PC-3 (cell line): ENCODE measurements at places on chromosomes 5 and 9.

DNA sequence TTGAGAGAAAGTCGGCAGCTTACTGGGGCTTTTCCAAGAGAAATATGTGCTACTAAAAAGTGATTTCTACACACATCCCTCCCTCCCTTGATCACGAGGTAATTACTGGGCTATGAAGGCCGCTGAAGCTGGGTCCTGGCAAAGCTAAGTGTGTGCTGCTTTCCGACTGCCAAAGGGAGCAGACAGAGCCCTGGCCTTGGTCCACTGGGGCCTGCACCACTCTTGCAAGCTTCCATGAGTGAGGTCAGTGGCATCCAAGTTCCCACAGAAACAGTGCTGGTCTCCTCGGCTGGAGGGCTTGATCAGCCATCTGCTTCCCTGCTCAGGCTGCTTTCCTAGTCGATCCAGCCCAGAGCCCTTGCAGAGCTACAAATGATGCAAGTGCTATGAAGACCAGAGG is 154.8 kb upstream of the LHFPL2 start:
- DNase-seq = no peak

DNA sequence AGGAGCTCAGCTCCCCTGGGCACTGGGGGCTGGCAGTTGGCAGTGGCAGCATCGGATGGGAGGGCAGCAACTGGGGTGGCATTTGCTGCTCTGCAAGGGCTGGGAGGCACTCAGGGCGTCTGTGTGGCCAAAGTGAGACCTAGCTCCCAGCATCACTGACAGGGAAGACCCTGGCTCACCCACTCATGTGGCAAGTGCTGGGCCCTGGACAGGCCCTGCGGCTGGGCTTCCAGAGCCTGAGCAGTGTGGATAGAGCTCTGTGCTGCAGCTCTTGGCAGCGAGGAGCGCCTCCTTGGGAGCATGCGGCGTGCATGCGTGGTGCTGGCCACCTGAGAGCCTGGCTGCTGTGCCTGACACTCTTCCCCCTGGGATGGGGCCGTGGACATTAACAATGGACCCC is 10.2 kb downstream of the CEP72 start:
- DNase-seq = no peak

DNA sequence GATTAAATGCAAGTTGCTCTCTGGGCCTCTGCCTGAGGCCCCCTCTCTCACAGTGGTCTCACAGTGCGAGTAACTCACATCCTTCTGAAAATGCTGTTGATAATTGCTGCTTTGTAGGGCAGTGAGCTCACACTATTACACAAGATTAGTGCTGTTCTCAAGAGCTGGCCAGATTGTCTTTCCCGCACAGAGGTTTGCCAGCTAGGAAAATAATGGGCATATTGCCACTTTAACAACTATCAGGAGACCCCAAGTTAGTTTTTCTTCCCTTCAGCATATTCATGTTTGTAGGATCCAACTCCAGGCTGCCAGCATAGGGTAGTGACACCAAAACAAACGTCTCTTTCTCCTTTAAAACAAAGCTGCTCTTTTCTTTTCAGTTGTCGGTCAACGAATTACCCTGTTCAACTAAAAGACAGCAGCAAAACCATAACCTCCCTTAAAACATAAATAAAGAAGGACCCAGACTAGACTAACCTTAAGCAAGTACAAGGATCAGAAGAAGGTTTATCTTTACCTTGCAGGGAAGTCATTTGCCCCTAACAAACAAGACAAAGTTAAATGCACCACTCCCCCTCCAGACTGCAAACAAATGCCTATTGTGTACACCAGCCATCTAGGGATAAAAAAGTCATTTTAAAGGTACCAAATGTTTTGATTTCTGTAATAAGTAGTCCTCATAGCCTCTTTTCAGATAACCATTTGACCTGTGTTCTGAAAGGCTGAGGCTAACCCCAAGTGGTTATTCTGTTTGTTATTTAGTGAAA is 91.4 kb downstream of the VCAN start:
- DNase-seq = no peak

DNA sequence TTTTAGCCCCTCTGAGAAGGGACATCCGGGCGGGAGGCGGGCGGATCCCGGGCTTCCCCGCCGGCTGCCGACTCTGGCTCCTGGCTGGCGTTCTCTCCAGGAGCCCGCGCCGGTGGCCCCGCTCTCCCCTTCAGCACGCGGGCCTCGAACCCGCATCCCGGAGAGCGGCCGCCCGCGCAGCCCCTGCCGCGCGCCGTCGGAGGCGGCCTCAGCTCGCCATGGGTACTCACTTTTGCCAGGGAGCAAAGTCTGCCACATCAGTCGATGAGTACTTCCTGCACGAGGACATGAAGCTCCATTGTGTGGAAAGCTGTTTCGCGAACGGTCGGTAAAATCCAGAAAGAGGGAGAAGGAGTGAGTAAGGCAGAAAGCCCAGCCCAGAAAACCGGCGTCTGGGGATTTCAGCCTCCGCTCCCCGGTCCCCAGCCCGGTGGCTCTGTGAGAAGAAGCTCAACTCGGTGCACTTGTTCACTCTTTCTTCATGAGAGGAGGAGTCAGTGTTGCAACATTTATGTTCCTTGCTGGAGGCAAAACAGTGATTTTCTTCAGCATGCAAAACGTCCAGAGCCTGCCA is at the start of gene PRLR:
Gene PRLR (minus strand): TSS at position 450 of the 574 bp plus-strand sequence. CDS start 140,867 bp downstream, outside the sequence.
- peak; percentile 21 for DNase-seq

DNA sequence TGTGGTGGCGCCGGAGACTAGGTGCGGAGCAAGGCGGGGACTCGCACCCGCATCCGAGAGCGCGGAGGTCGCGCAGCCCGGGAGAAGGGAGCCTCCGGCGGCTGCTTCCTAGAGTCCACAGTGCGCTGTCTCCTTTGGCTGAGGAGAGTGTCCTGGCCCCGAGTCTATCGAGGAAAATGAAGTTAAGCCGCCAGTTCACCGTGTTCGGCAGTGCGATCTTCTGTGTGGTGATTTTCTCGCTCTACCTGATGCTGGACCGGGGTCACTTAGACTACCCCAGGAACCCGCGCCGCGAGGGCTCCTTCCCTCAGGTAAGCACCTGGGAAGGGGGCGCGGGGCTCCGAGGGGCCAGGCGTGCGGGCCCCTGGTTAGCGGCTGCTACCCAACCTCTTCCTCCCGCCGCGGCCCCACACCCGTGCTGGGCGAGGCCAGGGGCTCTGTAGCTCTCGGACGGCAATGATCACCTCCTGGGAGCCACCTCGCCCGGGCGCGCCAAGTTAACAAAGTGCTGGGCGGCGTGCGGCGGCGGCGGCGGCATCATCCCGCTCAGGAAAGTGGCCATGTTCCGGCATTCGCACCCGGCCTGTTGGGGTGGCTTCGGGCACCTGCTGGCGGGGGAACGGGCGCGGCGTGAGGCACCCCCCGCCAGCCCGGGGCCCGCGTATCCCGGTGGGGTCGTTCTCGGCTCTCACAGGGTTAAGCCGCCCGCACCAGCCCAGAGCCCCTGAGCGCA is 681 bp downstream of the MAN2A1 start:
- peak; percentile 18 for DNase-seq

GRCh38 chr5:150521939-150522503 is 14.1 kb downstream of the NDST1 start:
- no peak for DNase-seq

DNA sequence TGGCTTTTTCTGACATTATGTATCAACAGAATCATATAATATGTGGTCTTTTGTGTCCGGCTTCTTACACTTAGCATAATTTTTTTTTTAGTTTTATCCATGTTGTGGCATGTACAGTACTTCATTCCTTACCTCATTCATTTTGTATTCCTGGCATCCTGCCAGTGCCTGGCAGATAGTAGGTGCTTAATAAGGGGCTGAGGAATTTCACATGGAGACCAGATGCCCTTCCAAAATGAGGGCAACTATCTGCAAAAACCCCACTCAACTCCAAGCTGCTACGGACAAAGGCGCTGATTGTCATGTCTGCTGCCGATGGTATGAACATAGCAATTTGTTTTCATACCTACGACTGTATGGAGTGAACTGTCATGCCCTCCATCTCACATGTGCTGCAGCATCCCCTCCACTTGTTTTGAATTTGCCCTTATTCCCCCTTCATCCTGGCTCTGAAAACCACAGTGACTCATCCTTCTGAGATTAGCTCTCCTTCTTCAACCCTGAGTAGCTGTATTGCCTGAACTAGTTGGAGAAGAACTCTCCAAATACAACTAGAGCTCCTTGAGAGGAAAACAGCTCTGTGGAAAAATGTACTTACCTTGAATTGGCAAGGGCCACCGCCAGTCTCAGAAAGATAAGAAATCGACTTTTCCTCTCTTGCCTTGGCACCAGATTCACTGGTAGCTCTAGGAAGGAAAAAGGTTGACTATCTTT is 41.3 kb upstream of the FOXE1 start:
- DNase-seq = peak; percentile 19

DNA sequence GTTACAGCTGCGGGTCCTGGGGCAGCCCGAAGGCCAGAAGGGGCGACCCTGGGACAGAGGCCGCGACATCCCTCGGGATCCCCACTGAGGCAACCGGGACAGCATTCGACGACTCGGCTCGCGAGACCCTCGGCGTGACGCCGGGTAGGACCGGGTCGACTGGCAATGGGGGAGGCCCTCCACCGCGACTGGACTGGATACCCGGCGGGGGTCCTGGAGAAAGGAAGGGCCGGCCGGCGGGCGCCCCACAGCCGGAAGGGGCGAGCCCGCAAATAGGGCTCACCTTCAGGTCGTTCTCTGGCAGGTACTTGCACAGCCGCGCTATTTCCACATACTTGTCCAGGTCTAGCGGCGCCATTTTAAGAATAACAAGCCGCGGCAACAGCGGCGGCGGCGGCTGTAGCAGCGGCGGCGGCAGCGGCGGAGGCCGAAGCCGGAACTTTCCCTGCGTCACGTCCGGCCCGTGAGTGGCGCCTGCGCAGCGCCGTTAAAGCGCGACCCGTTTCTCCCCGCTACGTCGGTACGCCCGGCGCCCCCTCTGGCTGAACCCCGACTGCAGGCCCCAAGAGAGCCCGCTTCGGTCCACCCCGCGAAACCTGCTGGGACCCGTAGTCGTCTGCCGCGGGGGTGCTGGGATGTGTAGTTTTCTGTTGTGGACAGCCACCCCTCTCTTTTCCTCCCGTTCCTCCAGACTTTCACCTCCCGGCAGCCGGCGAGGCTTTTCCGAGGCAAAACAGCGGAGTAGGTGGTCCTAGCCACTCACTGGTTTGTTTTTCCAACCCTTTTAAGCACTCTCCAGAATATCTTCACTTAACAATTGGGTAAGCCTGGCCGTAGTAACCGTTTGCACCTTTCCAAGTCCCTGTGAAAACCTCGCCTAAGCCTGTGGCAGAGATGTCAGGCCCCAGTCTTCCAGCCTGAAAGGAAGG is at the start of gene PPP6C:
Gene PPP6C (minus strand): TSS at position 443 of the 929 bp plus-strand sequence. CDS start 85 bp downstream, at position 358.
- DNase-seq = peak; percentile 84

DNA sequence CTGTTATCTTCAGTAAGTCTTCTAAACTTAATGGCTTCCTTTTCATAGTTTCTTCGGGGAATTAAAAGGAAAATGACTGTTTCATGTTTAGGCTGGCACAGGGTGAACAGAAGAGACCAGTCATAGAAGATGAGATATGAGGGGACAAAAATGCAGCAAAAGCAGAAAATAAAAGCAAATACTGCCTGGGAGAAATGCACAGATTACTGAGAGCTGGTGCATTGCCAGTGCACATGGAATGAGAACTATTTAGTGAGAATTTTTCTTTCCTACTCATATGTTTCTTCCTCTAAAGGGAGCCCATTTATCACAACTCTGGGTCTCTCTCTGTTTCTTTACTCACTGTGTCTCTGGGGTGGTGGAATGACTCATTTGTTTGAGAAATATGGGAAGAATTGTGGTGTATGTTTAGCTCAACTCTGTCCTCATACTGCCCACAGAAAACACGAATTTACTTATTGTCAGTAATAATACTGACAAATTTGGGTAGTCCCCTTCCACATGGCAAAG is 25.9 kb upstream of the ANKRD55 start:
- DNase-seq = peak; percentile 54

DNA sequence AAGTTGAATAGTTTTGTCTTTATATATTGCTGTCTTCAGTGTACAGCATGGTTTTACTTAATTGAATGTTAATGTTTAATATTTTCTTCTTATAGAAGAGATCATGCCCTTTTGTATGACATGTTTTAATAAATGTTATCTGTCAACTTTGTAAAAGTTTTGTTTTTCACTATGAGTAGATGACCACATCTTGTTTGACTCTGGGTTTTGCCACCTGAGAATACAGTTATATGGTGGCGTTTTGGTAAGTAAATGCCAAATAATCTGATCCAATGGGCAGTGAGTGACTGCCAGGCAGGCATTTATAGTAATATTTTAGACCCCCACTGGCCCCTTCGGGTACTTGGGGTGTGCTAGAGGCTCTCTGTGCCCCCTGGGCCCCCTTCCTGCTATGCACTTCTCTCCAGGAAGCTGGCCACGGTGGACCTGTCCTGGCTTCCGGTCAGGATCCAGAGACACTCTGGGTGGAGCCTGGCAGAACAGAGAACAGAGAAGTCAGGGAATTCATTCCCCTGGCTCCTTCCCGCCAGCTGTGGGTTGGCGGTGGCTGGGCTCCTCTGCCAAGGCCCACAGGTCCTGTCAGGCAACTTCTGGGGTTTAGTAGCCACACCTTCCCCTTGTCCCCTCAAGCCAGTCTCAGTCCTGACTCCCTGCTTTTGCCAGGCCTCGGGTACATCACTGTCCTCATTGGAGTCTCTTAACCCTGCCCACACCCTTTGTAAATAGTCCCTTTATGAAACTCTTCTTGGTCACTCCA is 22.2 kb upstream of the ZBTB34 start:
- DNase-seq = no peak

DNA sequence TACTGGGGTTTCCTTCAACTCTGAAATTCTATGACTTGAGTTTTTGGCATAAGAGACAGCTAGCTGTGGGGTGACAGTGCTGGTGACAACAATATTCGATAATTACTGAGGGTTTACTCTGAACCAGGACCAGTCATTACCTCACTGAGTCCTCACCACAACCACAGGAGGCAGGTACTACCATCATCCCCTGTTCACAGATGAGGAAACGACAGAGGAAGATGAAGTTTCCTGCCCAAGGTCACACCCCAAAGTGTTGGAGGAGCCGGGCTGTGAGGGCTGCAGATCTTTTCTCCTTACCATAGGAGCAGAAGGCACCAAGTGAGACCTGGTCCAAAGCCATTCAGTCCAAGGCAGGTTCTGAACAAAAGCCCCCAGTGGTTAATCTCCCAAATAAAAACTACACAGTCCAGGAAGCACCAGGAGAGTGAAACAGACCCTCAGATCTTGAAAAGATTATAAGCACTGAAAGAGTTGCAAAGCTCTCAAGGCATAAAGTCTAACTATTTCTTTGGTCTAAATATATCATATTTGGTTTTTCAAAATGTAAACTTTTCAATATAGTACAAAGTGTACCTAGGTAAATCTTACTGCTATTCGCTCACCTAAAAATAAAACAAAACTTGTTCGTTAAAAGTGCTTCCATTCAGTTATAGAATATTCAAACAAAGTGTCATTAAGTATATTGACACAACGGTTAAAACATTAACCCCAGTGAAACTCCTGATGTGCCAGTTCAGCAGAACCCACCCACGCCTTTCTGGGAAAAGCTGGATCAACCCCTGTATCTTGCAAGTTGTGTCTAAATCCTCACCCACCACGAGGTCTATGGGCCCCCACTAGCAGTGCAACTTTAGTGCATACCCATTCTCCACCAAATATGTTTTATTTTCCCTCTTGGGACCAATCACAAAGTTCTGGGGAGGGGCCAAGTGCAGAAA is 82.6 kb upstream of the EQTN start:
- no peak for DNase-seq
